ENCODE measurements at places on chromosomes 12 and 14.
A peak's percentile ranks its signal among the peaks of the same experiment; 100 is the strongest.

DNA sequence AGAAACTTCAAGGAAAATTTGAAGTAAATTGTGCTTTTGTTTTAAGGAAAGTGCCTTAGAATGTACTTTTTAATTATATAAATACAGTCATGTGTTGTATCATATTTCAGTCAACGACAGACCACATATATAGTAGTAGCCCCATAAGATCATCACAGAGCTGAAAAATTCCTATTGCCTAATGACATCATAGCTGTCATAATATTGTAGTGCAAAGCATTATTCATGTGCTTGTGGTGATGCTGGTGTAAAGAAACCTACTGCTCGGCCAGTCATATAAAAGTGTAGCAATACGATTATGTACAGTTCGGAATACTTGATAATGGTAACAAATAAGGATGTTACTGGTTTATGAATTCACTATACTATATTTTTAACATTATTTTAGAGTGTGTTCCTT is 198.9 kb upstream of the SLC16A7 start:
- no peak for DNase-seq

- no peak for DNase-seq
Measured at GRCh38 chr12:9127936-9128663, 12.4 kb upstream of the A2M start.

DNA sequence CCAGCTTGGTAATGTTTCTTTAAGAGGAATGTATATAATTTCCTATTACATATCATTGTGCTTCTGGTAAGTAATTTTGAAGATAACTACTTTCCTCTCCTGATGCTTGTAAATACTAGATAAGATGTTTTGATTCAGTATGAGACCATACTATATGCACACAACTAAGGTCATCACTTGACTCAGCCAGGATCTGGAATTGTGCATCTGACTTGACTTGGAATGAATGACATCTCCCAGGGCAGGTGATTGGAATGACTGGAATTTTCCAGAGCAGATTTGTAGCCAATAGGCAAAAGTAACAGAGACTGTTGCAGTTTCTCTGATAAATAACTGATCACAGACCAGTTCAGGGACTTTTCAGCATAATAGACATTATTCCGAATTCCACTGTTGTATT is 11.1 kb downstream of the BEST3 start:
- no peak for DNase-seq

DNA sequence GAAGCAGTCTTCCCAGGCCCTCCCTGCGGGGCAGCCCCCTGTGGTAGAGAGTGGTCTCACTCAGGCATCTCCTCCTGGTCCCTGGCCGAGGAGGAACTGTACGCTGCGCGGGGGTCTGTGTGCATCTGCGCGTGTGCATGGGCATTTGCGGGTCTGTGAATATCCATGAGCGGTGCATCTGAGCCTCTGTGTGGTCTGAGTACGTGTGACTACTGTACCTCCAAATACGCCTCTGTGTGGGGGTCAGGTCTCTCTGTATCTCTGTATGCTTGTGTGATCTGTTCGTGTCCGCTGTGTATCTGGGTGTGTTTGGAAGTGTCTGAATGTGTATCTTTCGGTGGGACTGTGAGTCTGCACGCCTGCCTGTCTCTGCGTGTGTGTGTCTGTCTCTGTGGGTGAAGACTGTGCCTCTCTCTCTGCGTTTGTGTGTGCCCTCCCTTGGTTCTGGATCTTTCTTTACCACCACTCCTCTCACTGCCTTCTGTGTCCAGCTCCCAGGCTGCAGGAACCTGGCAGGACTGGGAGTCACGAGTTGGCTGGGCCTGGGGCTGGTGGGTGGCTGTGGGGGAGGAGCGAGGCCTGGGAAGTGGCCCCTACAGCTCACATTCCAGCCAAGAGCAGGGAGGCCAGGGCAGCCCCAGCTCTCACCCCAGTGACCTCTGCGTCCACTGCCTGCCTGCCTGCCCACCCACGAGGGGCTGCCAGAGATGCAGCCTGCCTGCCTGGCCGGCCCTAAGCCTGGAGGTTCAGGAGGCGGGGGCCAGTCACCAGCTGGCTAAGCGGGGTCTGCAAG is 1.1 kb upstream of the PGF start:
- DNase-seq: no peak

GRCh38 chr12:45737638-45738037 is 8.1 kb downstream of the ARID2 start:
- DNase-seq: no peak

GRCh38 chr12:91870872-91871707 is 274.6 kb downstream of the BTG1 start:
- DNase-seq: no peak

DNA sequence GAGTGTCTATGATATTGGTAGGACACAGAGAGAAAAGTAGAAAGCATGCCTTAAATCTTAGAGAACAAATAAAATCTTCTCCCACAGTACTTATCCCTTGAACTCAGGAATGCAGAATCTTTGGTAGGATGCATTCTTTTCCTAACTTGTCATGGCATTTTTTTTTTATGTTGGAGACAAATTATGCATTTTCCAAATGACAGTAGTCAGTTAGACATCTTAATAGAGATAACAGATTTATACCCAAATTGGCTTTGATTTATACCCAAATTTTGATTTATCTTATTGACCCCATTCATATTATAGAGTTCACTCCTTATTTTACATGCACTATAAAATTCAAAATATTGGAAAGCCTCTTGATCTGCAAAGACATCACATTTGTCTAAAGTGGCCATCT is 132.9 kb downstream of the CNTN1 start:
- no peak for DNase-seq

GRCh38 chr14:60951776-60952435 is 29.0 kb downstream of the TRMT5 start:
- DNase-seq: no peak

GRCh38 chr14:77991128-77991772 is 178.9 kb upstream of the NRXN3 start:
- peak; percentile 45 for DNase-seq

- no peak for DNase-seq
Measured at GRCh38 chr12:800401-800800, 48.0 kb downstream of the WNK1 start.

GRCh38 chr12:131137836-131138637 is 184.3 kb downstream of the ADGRD1 start:
- peak; percentile 69 for DNase-seq

- DNase-seq: no peak
Measured at GRCh38 chr12:121232163-121232562, 22.2 kb downstream of the P2RX4 start.

GRCh38 chr12:58174316-58174715 is 232.9 kb downstream of the ATP23 start:
- DNase-seq: no peak

DNA sequence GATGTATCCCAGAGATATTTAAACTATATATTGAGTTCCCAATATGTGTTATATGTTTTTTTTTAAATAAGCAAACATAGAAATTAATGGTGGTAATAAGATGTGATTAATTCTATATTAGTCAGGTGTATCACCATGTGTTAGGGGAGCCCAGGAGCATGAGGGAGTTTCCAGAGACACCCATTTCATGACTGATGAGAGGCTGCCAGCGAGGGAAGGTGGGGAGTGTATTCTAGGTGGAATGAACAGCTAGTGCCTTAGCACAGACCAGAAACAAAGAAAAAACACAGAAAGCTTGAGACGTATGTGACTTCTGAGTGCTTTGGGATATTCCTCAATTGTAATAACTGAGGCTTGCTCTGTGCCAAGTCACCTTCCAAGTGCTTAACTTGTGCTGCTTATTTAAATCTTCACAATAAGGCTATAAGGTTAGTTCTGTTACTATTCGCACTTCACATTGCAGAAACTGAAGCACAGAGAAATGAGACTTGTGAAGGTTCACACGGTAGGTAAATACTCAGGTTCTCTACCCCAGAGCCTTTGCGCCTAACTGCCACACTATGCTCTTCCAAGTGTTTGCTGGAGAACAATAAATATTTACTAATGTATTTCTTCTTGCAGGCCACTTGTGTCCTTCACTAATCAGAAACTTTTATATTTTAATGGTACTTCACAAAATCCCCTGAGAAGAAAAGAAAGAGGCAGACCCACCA is 17.9 kb upstream of the MGP start:
- DNase-seq: no peak

DNA sequence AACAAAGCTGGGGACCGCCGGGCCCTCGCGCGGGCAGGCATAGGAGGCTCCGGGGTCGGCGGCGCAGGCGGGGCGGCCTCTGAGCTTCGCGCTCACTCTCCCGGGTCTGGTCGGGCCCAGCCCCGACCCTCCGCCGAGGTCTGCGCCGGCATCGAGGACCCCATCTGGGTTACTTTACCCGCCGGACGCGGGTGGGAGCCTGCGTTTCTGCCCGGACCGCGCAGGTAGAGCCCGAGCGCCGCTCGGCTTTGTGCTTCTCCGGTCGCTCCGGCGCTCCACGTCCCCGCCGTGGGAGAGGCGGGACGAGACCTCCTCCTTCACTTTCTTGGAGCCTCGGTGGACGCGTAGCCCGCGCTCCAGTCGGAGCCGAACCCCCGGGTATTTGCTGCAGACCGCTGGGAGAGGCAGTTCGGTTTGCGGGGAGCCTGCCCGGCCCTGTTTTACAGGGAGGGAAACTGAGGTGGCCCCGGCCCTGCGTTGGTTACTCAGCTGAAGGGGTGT is 63.2 kb downstream of the FBXL14 start:
- no peak for DNase-seq

DNA sequence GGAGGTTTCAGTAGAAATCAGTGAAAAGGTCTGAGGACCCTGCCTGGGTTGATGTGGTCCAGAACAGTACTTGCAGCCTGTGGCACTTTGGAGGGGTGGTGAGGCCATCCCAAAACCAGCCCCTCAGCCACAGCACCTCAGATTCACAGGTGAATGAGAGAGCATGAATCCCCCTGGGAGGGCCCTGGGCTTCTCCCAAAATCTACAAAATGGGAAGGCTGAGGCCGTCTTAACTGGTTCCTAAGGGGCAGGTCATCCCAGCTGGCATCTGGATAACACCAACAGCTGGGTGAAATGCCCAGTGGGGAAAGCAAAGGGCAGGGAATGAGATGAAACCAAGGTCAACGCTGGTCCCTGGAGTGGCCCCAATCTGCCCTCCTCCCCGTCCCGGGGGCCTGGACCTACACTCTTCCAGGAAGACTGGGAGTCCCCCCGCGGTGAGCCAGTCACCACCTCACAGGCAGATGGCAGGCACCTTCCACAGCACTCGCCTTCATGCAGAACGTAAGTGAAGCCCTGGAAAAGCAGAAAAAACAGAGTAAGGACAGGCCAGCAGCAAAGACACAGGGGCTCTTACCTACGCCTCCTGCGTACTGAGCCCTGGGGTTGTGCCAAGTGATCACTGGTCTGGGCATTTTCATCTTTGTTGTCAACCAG is 26.3 kb upstream of the ANO2 start:
- no peak for DNase-seq

DNA sequence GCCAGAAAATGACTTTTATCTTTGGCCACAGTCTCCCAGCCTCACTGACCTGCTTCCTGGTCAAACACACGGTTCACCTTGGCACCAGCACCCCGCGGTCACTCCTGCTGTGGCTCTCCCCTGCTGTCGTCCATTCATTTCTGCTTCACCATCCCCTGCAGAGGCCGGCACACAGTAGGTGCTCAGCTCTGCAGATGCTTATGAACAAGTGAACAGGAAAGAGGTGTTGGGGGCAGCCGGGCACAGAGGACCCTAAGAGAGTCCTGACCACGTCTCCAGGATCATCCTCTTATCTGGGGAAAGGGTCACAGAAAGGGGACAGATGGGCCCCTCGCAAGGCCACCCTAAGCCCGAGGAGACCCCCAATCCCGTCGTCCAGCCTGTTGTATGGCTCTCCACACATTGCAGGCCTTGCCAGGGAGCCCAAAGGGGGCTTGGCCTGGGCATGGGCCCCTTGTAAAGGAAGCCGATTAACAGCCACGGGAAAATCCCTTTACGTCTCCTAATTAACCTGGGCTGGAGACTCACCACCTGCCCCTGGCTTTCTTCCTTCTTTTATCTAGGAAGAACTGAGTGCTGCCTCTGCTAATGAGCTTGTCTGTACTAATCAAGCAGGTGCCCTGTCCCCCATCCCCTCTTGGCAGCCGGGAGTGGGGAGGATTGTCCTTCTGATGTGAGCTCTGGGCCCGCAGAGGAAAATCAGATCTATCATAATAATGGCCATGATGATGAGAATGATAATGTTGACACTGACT is 119.2 kb downstream of the AACS start:
- no peak for DNase-seq

GRCh38 chr12:87985069-87985675 is 44.0 kb downstream of the C12orf50 start:
- DNase-seq: no peak

- no peak for DNase-seq
Measured at GRCh38 chr14:37991027-37991426, 216.7 kb upstream of the SSTR1 start.

GRCh38 chr12:113161415-113162016 is 12.0 kb downstream of the CFAP73 start:
- peak; percentile 27 for DNase-seq

- no peak for DNase-seq
Measured at GRCh38 chr14:69980457-69981425, 101.5 kb downstream of the SMOC1 start.

DNA sequence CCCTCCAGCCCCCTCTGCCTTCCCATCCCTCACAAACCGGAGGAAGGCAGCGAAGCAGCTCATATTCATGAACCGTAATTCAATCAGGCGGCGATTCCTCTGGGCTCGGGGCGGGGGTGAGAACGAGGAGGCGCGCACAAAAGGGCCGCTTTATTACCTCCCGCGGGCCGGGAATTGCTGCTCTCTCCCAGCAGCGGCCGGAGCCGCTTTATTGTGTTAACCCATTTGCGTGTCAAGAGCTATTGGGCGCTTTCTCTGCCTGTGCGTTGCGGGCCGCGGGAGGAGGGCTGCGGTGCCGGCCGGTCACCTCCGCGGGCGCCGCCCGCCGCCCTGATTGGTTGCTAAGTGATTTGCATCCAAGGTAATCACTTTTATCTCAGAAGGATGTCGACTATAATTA is 4.8 kb downstream of the FAM222A start:
- DNase-seq: no peak

- DNase-seq: no peak
Measured at GRCh38 chr12:9902539-9903228, 21.4 kb downstream of the KLRF2 start.

GRCh38 chr14:102554821-102555819 is 37.3 kb upstream of the RCOR1 start:
- peak; percentile 63 for DNase-seq

DNA sequence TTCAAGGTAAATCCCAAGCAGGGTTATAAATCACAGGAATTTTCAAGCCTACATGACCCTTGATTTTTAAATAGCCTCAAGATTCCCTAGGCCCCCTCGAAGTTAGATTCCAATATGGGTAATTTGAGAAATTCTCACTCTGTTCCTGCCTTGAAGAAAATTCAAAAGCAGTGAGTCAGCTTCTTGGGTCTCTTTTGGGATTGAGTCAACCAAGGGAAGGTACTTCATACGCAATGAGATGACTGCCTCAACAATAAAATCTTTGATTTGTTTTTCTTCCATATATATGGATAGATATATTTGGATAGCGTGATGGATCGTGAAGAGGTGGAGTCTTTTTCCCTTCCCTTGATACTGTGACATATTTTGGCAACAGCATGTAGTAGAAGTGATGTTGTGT is 180.4 kb upstream of the ATP2B1 start:
- DNase-seq: no peak
